NT2/D1 (cell line): ENCODE measurements at places on chromosomes 16 and 17.

GRCh38 chr16:49410226-49410625, 36.6 kb downstream of the C16orf78 start:
- no peak for DNase-seq

DNA sequence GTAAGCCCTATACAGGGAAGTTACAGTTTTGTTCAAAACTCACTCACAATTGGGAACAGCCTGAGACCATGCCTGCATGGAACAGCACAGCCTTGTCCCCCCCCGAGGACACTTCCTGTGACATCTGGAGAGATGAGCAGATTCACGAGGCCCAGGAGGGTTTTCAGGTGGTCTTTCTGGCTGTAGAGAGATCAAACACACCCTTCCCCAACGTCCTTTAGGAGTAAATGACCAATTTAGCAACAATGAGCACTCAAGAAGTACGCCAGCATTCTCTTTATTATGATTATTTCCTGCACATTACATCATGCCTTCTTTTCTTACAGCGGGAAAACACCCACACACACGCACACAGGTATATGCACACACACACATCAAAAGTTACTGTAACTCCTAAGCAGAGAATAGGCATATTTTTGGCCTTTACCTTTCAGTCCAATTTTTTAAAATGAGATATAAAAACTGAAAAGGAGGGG, 39.0 kb downstream of the ADCY9 start:
- DNase-seq, result no peak

- no peak for DNase-seq
These were observed 201.5 kb downstream of the KCNJ2 start for GRCh38 chr17:70370816-70371215.

GRCh38 chr17:17728550-17729251, 47.4 kb downstream of the RAI1 start:
- no peak for DNase-seq

DNA sequence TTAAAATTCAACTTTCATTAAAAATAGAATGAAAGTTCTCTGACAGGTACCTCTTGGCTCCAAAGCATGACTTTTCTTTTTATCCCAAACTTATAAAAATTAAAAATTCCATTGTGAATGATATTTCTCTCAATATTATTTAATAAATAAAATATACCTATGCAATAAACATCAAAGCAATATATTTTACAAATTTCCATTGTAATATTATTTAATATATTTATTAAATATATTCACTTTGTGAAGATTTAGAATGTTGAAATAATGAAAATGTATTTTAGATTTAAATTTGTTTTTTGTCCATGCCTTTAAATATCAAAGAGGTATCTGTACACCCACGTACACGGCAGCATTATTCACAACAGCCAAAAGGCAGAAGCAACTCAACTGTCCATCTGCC, 147.8 kb downstream of the CEP112 start:
- no peak for DNase-seq

DNA sequence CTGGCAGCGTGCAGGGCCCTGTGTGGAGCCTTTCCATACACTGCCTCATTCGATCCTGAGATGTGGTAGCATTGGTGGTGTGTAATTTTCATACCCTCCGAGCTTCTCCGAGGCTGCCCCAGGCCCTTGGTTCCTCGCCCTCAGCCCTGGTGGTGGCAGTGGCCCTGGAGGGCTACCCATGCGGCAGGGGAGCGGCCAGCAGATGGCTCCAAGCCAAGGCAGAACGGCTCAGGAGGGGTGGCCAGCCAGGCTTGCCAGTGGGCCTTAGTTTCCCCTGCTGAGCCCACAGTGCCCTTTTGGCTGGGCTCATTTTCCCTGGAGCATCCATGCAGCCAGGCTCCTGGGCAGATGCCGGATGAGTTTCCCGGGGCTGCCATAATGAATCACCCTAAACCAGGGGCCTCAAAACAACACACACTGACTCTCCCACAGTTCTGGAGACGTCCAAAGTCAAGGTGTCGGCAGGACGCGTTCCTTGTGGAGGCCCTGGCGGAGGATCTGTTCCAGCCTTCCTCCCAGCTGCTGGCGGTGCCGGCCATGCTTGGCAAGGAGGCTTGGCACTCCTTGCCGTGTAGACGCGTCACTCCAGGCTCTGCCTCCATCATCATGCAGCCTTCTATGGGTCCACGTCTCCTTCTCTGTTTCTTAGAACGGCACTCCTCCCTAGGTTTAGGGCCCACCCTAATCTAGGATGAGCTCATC, 158.8 kb upstream of the GSE1 start:
- DNase-seq, result no peak

GRCh38 chr17:69857412-69857835, 217.6 kb upstream of the KCNJ16 start:
- DNase-seq, result no peak

- no peak for DNase-seq
These were observed 318.8 kb downstream of the CDH13 start for GRCh38 chr16:82945420-82946101.

GRCh38 chr16:3028716-3029319, 5.0 kb downstream of the THOC6 start:
- DNase-seq, result no peak

GRCh38 chr16:70786020-70786755, 14.8 kb downstream of the VAC14 start:
- DNase-seq, result no peak

GRCh38 chr17:41917679-41918313, 955 bp downstream of the ACLY start:
- no peak for DNase-seq

GRCh38 chr16:85501900-85502299, 111.2 kb upstream of the GSE1 start:
- no peak for DNase-seq

DNA sequence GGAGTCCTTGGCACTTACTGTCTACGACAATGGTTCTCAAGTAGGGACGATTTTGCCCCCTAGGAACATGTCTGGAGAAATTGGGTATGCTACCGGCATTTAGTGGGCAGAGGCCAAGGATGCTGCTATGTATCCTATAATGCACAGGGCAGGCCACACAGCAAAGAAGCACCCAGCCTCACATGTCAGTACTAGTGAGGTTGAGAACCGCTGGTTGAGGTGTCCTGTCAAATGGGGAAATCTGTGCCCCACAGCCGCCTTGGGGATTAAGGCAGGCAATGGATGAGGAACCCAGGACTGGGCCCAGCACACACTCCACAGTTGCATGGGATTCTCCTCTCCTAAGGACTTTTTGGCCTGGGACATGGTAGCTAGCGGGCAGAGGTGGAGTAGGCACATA, 86.7 kb upstream of the TOB1 start:
- no peak for DNase-seq

- DNase-seq, result no peak
These were observed 477 bp downstream of the MTHFSD start for GRCh38 chr16:86554599-86554916.

DNA sequence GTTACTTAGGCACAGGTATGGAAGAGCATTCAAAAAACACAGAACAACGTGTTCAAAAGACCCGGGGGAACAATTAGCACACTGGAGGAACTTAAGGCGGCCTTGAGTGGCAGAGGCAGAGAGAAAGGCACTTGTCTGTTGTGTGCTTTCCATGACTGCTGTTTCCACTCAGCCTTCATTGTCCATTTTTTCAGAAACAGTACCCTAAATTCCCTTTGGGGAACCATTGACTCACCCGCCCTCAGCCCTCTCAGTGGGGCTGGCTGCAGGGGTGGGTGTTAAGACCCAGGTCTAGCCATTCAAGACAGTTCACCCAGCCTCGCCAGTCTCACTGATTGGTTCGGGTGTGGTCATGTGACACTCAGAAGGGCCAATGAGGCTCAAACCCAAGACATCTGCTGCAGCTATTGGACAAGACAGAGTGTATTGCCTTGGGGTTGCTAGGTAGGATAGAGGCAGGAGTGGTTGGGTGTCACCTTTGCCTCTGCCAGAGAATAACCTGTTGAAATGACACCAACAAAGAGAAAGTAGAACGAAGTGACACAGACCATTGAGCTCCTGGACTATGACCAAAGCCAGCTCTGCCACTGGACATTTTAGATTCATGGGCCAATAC, 19.6 kb upstream of the CEP20 start:
- no peak for DNase-seq

DNA sequence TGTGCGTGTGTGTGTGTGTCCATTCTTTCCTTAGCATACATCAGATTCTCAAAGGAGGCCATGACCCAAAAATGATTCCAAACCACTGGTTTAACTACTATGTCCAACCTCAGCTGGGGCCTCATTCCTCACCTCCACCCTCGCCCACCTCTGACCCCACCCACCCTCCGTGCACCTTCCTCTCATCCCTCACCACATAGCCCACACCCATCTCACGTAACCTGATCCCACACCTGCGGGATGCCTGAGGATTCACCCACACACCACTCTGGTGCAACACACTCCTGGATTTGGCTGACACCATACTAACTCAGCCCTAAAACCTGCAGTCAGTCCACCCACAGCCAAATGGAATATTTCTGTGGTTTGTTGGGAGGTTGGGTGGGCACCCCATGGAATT, 3.3 kb upstream of the CSNK2A2 start:
- no peak for DNase-seq

DNA sequence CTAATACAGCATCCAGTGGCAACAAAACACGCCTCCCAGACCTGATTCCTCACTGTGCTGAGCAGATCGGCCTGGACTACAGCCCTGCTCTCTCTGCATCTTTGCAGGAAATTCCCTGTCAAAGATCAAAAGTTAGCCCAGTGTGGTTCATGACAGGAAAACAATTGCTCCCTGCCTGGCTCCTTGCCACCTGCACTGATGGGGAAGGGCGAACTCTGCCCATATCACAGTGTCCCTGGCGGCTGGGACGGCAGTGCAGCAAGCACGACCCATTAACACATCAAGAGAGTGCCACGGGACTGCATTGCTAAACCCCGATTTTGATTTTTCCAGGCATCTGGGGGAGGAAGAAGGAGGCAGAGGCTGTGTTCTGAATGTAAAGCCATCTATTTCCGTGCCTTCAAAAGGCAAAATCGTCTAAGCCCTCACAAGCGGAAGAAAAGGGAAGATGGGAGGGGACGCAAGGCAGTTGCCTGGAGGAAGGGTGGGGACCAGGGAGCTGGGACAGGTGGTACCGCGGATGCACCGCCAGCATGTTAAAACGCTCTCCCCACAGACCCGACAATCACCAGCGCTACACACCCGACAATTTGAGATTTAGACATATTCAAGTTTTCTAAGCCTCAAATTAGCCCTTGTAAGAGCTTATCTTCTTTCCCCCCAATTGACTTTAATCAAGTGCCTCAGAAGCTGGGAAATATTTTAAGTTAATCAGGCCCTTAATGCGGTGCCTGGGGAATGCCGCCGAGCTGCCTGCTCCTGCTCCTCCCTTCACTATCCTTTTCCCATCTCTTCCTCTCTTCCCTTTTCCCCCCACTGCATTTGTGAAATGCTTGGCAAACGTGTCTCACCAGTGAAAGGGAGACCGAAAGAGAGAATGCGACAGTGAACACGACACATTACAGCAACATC, 238.8 kb upstream of the CDH5 start:
- DNase-seq, result no peak

DNA sequence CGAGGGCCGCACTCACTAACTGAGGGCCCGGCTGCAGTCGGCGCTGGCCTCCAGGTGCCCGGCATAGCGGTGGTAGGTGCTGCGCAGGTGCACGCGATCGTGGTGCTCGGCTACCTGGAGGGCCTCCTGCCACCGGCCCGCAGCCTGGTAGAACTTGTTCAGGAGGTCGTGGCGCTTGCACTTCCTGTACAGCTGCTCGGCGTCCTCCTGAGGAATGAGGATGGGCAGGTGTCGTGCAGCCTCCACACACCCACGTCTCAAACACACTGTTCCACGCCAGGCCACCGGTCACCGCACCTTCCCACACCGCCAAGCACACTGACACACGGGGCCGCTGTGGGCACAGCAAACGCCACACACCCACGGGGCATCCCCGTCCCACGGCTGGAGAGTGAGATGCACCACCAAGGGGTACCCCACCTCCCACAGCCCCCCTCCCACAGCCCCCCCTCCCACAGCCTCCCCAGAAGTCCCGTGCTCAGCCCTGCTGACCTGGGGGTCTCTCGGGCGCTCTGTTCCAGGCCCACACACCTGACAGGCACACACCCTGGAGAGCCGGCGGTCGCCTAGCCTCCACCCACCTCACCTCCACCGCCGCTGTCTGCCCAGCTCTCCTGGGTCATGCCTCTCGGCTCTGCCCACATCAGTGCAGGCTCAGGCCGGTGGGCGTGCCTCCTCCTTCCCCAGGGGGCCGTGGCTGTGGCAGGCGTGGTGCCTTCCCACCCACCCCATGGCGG, 7.4 kb upstream of the TMEM204 start:
- no peak for DNase-seq

- no peak for DNase-seq
These were observed 41.2 kb downstream of the C16orf87 start for GRCh38 chr16:46789499-46790414.

DNA sequence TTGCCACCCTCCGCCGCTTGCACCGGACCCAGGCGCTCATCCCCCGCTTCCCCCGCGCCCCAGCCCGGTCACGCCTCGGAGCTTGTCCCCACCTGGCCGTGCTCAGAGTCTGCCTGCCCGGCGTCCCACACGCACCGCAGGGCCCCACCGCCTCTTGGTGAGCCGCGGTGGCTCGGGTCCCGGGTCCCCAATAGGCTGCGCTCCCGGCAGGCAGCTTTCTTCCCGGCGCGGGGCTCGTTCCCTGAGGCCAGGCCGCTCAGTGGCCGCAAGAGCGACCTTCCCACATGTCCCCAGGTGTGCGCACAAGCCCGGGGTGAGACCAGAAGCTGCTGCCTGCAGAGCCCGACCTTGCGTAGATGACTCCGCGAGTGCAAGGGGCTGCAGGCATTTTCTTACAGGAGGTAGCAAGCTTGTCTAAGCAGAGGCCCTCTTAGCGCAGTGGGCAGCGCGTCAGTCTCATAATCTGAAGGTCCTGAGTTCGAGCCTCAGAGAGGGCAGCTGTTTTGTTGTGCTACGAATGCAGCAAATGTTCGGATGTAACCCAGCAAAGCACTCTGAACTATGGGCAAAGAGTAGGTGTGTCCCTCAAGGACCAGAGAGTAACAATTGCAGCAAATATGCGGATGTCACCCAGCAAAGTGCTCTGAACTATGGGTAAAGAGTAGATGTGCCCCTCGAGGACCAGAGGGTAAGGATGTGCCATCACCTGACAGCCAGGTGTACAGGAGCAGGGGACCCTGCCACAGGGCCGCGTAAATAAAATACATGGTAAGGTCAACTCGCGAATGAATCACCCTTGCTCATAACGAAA, 15.6 kb downstream of the TLE7 start:
- peak; percentile 93 for DNase-seq

GRCh38 chr16:84484579-84485254, 19.7 kb downstream of the MEAK7 start:
- peak; percentile 57 for DNase-seq

DNA sequence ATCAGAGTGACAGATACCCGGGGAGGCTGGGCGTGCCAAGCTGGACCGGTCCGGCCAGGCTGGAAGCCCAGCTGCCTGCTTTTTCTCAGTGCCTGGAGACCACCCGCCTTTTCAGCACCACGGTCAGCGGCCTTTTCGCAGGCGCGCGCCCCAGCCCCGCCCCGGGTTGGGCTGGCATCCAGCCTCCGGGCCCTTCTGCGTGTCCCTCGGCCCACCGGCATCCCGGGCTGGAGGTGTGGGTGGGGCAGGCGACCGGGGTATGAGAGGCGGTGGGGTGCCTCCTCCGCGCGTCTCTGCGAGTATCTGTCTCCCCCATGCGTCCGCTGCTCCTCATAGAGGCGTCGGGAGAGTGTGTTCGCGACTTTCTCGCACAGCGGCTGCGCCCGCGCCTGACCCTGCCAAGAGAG, 102.5 kb downstream of the MRM1 start:
- DNase-seq, result no peak
